ENCODE measurements at places on chromosomes 2 and 18.

DNA sequence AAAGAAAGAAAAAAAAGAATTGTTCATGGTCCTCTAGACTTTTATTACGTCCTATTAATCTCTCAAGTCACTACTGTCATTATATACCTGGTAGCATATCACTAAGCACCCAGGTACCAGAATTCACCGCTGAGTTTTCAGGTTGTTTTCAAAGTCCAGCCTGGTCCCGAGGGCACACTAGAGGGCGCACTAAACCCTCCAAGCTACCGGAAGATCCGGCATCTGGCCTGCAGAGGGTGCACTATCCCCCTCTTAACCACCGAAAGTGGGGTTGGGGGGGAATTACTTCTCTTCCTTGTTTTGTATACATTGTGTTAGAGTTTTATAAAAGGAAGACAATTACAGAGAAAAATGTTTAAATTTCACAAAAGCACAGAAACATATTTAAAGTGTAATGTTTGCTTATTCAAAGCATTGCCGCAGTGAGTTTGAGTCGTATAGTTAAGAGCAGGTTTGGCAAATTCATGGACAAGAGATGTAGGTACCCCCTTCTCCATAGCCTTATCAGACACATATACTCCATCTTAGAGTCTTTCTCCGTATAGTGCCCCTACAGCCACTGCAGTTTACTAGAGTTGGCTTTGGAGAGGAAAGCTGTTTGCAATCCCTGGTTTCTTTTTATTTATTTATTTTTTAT, 19.2 kb downstream of the MOGAT1 start:
- DNase-seq: peak; percentile 76

DNA sequence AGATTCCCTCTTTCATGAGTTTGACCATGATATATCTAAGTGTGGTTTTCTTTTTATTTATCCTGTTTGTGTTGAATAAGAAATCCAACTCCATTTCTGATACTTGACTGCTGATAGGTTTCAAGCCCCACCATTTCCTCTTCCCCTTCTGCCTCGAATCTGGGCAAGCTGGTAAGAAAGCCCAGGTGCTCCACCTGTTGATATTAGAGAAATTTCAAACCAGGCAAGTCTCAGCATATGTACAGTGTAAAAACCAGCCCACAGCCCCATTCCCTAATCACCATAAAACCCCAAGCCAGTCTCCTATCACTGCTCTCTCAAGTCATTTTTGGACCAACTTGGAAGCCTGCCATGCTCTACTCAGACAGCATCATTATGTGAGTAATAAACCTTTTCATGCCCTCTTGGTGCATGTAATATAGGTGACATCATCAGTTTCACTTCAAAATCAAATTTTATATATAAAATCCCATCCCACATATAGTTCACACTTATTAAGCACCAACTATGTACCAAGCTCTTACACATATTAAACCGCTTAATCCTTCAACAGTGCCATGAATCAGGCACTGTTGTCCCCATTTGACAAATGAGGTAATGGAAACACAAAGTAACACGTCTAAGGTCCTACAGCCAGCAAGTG, 46.6 kb downstream of the SMAD2 start:
- no peak for DNase-seq

GRCh38 chr2:182281276-182281675, 145.6 kb downstream of the PDE1A start:
- no peak for DNase-seq

DNA sequence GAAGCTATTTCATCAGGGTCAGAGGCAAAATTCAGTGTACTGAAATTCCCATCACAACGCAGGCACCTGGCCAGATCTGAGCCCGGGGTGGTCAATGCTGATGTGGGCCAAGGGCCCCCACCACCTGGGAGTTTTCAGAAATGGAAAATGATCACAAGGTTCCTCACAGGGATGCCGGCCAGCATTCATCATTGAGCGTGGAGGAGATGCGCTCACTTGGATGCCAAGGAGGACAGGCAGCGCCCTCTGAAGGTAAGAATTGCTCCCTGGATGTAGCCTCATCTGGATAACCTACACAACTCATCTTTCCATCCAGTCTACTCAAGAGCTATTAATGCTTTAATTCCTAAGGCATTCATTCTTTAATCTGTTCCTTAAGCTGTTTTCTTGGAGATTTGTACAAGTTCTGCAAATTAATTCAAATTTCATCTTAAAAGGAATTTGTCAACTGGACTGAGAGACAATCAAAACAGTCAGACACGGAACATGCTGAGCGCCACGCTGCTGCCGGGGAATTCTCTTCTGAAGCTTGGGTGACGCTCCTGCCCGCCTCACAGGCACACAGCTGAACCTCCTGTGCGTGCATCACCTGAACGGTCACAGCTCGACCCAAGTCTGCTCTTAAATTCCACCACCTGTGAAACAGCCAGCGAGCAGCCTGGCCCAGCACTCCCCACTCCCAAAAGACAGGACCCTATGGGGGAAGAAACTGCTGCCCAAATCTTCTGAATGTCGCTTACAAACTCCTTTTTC, 206.7 kb downstream of the HDAC4 start:
- no peak for DNase-seq

DNA sequence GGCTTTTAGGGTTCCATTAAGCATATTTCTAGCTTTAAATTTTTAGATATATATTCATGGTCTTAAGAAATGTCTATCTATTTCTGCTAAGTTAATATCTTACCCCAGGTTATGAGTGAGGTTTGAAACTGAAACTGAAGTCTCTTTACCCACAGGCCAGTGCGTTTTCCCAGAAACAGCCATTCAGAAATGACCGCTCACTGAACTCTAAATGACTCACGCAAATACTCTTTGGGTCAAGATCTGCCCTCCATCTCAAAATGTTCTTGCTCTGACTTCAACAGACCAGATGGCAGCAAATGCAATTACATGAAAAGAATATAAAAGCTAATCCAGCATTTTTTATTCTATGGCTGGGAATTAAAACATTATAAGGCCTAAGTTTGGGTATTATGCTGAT, 315.2 kb downstream of the TDRD15 start:
- DNase-seq: peak; percentile 72

- no peak for DNase-seq
Measured at GRCh38 chr18:9736286-9736835, 28.3 kb downstream of the RAB31 start.

DNA sequence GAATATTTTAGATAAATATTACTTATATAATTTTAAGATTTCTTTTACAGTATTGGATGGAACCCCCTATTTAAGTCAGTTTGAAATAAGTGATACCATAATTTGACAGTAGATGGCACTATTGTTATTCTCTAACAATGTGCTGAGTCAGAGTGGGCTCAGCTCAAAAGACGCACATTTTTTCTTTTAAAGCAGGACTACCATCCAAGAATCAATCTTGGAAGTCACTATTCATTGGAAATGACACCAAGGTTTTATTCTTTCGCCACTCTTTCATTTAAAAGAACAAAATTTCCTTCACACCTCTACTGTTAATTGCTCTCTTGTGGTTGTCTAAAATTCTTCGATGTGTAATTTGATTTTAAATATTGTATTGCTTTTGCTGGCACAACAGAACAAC, 32.6 kb upstream of the SPAG16 start:
- peak; percentile 18 for DNase-seq

DNA sequence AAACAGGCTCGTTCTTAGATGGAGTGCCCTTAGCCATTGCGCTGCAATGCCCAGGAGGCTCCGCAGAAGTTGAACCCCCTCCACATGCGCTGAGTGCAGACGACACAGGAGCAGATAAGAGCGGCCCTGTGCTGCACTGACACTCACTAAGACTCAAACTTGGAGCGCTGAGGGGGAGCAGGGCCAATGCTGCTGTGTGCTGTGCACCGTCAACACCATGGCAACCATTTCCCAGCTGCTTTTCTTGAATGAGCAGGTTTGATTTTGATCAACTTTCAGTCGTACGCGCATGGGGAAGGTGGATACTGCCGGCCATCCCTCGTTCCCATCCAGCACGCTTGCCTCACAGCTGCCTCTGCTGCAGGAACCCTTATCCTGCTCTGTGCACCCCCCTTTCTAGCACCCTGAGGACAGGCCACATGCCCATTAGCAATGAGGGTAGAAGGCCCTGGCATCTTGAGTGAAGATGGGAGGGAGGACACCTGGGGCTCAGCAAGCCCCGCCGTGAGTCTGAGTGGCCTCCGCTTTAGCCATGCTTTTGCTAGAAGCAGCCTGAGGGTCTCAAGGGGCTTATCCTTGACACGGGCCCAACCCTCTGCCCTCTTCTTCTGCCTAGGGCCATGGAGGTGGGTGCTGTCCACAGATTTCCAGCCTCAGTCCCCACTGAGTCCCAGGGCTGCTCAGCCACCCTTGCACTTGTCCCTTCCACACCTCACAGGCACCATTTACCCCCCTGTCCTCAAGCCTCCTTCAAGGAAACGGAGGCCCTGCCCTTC, 271.9 kb downstream of the PHLPP1 start:
- no peak for DNase-seq

DNA sequence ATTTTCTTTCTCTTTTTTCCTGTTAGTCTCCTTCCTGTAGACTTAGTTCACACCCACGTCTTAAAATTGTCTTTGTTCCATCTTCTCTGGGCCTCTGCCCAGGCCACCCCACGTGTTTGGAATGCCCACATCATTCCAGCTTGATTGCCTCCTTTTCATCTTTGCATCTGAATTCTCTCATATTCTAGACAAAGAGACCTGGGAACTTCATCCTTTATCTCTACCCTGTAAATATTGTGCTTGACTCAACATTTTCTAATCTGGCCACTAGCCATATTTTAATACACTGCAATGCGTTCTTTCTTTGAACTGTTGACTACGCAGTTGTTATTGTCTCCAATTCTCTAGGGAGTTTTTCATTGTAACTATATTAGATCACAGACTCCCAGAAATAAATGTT, 187.5 kb upstream of the NRXN1 start:
- no peak for DNase-seq

DNA sequence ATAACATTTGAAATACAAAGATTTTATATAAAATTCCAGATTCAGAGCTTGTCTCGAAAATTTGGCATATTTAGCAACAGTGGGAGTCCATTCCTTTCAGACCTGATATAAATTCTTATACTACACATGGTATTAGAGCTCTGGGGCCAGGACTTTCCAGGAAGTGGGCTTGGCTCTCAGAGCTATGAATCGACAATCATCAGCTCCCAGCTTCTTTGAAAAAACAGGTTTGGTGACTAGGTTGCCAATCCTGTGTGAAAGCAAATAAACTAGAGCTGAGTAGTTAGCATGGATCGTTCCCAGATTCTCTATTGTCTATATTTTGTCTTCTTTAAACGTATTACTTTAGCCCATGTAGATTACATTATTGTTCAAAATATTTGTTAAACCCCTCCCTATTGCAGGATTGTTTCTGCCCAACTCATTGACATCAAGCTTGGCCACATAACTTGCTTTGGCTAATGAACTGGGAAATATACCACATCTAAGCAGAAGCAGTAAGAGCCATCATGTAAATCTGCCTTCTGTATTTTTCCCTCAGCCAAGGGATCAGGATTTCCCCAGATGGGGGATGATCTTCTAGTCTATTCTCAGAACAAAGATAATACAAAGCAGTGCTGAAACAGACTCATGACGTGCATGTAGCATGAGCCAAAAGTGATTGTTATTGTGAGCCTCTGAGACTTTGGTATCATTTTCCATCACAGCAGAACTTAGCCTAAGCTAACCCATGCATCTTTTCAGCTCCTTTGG, 105.4 kb downstream of the KCNH7 start:
- DNase-seq: no peak

- DNase-seq: no peak
Measured at GRCh38 chr18:36203360-36203895, 16.1 kb downstream of the MOCOS start.

DNA sequence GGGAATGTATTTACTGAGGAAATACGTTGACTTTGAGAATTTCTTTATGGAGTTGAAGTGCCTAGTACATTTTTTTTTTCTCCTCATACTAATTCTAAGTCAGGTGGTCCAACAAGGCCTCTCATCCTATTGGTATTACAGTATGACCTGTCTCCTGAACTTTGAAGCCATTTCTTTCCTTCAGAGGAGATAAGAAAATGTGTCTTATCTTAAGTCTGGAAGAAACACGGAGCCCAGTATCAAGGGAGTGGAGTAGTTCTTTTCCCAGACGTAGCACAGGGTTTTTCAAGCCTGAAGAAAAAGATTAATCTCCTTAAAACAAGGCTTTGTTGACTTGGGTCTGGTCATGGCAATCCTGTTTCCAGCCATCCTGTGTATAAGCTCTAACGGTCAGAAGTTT, 11.6 kb upstream of the CPS1 start:
- no peak for DNase-seq

Measured in hepatic stellate cell (primary cell).